ENCODE measurements at places on chromosomes 3 and 15.
A peak's percentile ranks its signal among the peaks of the same experiment; 100 is the strongest.

- DNase-seq, result no peak
Observed at GRCh38 chr3:55272031-55272645, 215.0 kb downstream of the WNT5A start.

GRCh38 chr3:27559835-27560234, 75.7 kb upstream of the SLC4A7 start:
- DNase-seq, result no peak

DNA sequence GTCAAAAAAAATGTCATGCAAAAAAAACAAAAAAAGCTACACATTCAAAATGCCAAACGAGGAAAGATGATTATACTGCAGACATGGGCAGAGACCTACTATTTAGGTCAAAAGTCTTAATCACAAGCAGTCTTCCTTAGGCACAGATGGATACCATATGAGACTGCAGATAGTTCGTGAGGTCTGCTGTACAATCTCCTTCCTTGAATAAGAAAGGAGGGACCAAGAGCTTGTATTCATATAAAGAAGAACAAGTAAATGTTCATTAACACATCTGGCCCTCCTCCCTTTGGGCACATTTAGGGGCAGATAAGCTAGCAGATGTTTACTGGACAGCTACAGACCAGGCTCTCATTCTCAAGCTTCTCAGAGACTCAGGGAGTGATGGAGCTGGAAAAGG, 45.3 kb downstream of the ANXA2 start:
- no peak for DNase-seq

DNA sequence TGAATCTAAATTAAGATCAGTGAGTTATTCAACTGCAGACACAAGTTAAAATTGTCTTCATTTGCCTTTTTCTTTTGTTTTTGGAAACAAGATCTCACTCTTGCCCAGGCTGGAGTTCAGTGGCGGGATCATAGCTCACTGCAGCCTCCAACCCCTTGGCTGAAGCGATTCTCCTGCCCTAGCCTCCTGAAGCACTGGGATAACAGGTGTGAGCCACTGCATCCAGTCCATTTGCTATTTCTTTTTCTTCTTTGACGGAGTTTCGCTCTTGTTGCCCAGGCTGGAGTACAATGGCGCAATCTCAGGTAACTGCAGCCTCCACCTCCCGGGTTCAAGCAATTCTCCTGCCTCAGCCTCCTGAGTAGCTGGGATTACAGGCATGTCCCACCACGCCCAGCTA, 10.3 kb downstream of the RNF168 start:
- DNase-seq, result no peak

GRCh38 chr3:158718490-158719170, 13.6 kb downstream of the RARRES1 start:
- no peak for DNase-seq

DNA sequence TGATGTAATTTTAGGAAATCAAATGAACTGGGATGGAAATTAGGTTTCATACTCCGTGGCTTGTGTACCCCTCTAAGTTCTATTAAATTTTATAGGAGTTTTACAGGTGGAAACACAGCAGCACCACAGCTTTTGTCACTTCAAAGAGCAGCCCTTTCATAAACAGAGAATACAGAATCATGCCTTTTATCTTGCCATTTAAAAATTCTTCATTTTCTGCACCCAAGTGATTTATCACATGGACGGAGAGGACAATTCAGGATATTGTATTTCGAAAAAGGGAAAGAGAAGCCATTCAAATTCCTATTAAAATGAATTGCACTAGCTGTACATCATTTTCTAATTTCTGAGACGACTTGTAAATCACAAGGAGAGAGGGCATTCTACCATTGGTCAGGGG, 245.4 kb downstream of the PTPRG start:
- no peak for DNase-seq

GRCh38 chr3:52109611-52110301, 44.5 kb downstream of the POC1A start:
- DNase-seq, result no peak

DNA sequence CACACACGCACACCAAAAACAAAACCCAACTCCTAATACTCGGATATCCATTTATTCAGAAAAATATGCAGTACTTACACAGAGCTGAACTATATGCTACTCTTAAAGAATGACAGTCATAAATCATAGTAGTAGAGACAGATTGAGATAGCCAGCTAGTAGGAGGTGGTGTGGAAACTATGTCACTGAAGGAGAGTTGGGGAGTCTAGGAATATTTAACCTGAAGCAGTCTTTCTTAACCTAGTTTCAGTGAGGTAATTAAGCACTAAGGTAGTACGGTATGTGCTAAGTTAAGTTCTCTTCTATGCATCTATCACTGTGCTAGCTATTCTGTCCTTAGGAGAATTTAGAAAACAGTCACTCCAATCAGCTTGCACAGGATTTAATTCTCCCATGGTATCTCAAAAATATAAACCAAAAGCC, 54.2 kb downstream of the ANKRD28 start:
- DNase-seq, result no peak

GRCh38 chr15:33662014-33662413, 306.3 kb upstream of the CHRM5 start:
- DNase-seq, result no peak

- peak; percentile 68 for DNase-seq
Observed at GRCh38 chr15:74291101-74292071, 55.3 kb downstream of the CCDC33 start.

DNA sequence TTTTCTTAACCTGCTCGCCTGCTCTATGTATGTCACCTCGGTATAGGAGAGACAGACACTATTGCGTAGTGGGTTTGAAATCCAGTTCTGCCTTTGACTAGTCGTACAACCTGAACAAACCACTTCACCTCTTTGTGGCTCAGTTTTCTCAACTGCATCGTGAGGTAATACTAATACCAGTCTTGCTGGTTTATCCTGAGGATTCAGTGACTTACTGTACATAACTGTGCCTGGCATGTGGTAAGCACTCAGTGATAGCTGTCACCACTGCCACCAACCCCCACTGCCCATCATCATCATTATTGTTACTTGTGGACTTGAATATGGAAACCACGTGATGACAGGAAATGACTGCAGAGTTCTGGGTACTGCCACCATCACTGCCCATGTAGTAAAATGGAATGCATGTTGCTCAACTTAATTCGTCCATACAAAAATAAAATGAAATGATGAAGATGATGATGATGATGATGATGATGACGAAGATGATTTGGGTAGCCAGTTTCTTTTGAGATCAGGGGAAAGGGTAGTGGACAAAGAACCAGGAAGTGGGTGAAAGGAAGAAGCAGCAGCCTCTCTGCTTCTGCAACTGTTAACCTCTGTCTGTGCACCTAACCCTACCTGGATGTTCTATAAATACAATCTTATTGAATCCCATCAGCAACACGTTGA, 228.1 kb downstream of the FEZF2 start:
- no peak for DNase-seq

DNA sequence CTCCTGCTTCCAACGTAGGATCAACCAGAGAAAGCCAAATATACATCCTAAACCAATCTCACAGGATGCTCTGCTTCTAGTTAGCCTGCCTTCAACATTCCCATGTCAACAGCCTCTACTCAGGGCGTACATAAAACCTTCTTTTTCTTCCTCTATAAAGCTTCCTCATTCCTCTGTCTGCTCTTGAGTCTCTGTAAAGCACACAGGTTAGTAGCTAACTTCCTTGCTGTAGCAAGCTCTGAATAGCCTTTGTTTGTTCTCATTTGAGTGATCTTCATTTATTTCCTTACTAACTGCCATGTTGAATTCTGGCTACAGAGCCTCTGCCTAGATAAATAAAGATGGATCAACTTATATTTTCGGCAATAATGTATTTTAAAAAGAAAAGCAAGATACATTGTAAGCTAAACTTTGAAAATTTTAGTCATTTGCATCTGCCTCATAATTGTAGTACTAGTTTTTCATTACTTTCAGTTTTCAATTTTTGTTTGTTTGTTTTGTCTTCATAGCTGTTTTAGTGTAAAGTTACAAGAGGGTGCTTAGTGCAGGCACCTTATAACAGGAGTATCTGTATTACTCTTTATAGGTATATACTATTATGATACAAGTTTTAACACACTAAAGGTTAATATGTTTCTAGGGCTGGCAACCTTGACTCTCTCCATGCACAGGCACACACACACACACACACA, 498.2 kb downstream of the PYDC2 start:
- DNase-seq, result no peak

DNA sequence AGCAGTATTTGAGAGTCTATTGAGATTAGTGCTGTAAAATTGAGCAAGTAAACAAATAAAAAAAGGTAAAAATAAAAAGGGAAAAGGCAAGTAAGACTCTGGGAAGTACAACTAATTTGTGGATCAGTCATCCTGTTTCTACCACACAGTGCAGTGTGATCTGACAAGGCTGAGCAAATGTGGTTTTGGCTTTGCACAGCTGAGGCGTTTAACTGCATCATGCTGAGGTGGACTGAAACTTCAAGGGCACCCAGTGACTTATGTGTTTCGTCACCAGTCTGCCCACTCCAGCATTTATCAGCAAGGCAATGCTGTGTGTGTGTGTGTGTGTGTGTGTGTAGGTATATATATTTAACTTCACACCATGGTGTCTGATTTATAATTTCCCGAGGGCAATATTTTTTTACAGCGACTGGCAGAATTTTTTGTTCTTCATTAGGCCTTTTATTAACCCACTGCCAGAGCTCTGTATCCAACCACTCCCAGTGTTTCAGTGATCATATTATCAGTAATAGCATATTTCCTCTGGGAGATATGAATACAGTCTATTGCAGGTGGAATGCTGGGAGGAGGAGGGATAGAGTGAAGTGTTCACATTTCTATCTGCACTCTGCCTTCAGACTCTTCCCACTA, 131.5 kb upstream of the SATB1 start:
- DNase-seq, result peak; percentile 96

GRCh38 chr15:25597571-25597970, 158.7 kb upstream of the UBE3A start:
- no peak for DNase-seq

GRCh38 chr15:56989411-56989924, 71.0 kb downstream of the TCF12 start:
- DNase-seq, result no peak

DNA sequence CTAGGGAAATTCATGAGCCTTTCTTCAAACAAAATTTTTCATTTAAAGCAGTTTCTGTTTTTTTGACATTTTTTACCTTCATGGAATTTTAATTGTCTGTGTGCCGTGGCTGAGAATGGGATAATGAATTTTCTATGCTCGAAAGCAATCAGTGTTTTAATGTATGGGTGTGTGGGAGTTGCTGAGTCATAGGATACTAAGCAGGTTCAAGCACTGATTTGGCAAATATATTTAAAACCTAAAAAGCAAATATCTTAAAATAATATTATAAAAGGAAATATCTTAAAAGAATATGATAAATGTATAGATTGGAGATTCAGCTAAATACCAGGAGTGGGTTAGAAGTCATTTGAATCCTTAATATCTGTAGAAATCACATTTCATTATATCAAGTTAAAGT, 173.6 kb upstream of the LRRFIP2 start:
- DNase-seq, result no peak

GRCh38 chr15:73708691-73709090, 24.5 kb downstream of the CD276 start:
- no peak for DNase-seq

DNA sequence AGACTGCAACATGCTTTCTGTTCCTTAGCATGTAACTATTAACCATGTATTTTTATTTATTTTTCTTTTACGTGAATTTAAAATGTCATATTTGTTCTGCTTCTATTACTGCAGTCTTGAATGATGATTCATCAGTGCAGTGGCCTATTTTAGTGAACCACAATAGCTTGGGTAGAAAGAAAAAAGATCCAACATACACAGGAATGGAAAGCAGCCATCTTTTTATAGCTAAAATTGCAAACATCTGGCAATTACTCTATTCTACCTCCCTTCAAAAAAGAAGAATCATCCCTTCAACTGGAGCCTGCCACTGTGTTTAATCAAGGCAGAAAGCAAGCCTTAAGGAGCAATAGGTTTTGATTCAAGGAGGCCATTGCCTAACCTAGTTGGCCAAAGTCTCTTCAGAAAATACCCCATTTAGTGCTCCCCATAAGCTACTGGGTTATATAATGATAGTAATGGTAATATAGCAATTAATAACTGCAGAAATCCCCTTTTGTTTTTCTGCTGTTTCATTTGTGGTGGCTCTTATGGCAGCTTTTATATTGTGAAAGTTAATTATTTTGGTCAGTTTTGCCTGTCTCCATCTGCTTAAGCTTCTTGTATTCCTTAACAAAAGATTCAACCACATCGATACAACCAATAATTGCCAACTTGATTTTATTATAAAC, 267.3 kb downstream of the LPP start:
- DNase-seq, result no peak

DNA sequence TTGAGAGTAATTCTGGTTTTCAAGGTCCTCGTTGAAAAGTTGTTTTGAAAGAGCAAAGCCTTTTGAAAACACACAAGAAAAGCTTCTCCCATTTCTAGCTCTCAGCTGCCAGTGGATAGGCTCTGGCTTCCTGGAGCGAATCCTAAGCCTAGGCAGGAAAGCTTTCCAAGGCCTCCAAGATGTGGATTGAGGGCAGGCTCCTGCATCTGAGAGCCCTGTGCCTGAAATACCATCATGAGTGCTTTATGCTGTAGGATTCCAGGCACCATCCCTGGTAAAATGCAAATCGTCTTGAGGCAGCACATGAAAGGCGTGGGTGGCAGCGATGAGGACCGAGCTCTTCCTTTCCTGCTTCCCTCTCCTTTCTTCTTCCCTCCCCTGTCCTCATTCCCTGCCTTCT, 60.7 kb upstream of the CORO2B start:
- DNase-seq, result no peak

GRCh38 chr15:75007216-75007615, 11.9 kb downstream of the SCAMP5 start:
- no peak for DNase-seq

GRCh38 chr3:12287727-12288181, 1.1 kb upstream of the PPARG start:
- no peak for DNase-seq

DNA sequence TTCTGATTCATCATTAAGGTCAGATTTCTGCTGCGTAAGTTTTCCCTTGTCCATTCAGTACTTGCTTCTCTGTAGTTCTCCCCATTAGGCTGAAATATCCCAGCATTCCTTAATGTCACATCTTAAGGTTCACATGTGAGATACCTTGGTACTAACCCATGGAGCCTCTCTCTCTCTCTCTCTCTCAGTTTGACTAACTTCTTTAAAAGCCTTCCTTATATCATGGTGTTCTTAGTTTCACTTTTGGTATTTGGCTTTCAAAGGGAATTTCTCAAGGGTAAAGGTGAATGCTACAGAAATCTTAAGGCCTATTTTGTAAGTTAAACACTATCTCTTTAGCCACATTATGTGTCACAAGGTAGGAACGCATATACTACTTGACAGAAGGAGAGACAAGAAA, 427.3 kb upstream of the ZNF717 start:
- no peak for DNase-seq

- DNase-seq, result no peak
Observed at GRCh38 chr3:124292329-124292728, 300.4 kb upstream of the ROPN1 start.

GRCh38 chr15:42933886-42934667, 13.5 kb upstream of the TTBK2 start:
- no peak for DNase-seq
